ENCODE measurements at places on chromosomes 7 and 10.

DNA sequence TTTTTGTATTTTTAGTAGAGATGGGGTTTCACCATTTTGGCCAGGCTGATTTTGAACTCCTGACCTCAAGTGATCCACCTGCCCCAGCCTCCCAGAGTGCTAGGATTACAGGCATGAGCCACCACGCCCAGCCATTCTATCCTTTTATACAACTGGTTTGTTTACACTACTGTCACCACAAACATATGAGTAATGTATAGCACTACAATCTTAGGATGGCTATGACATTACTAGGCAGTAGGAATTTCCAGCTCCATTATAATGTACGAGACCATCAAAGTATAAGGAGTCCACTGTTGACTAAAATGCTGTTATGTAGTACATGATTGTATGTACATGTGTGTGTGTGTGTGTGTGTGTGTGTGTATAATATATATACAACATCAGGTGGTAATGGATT lies 1126.1 kb upstream of the LRRN3 start:
- DNase-seq = no peak

- DNase-seq = no peak
Observed at GRCh38 chr7:106270122-106270977, 14.4 kb downstream of the NAMPT start.

GRCh38 chr7:44063894-44064651 lies 1.3 kb downstream of the PGAM2 start:
- peak; percentile 48 for DNase-seq

DNA sequence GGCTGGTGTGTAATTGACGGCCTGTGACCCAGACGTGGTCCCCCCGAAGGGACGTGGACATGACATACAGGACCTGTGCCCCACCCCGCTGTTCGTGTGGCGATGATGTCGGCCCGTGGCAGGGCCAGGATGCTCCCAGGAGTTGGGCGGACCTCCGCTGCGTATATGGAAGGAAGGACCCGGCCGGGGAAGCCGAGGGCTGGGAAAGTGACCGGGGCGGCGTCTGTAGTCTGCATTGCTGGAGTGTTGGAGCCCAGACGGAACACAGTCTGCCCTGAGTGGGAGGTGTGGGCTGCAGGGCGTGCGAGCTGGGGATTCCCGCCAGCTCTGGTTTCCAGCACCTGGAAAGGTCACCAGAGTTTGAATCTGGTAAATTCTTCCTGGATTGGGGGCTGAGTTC lies 45.0 kb upstream of the FOXL3 start:
- DNase-seq = no peak

DNA sequence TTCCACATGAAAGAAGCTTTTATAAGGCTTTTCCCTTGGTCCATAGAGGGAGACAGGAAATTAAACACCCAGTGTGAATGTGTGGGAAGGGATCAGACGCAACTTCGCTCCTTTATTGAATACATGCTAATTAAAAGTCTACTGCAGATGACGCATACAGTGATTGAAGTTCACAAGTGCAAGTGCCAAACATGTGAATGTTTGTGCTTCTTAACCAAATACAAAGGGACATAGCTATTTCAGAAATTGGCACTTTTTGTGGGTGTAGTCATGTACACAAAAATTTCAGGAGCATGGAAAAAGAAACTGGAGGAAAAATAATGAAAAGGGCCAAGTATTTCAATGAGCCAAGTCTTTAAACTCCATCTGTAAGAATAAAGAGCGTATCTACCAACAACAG lies 283.7 kb downstream of the SKAP2 start:
- no peak for DNase-seq

DNA sequence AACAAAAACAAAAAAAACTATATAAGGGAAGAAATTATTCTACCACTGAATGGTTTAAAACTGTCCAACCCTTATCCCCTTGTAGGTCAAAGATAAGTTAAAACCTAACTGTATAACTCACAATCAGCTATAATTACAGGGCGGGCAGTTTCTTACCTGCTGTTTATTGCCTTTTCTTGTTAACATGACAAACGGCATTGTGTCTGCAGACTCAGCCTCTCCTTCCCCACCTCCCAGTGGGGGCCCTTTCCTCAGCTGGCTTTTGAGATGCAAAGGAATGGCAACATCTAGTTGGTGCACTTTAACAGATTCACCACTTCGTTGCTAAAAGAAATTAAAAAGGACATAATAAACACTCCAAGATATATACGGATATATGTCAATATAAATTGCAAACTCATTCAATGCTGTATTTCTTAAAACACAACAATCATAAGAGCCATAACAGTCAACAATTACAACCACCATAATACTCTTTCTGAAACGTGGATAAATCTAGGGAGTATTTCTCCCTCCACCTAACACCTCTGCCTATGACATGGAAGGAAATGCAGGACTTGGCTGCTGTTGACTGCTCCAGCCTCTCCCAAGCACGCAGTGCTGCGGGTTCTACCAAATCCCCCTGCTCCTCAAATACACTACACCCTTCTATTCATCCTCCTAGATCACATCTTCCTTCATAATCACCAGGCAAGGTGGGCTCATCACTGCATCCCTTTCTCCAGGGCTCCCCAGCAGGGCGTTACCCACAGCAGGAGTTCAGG lies 106.0 kb downstream of the UPF2 start:
- peak; percentile 14 for DNase-seq

DNA sequence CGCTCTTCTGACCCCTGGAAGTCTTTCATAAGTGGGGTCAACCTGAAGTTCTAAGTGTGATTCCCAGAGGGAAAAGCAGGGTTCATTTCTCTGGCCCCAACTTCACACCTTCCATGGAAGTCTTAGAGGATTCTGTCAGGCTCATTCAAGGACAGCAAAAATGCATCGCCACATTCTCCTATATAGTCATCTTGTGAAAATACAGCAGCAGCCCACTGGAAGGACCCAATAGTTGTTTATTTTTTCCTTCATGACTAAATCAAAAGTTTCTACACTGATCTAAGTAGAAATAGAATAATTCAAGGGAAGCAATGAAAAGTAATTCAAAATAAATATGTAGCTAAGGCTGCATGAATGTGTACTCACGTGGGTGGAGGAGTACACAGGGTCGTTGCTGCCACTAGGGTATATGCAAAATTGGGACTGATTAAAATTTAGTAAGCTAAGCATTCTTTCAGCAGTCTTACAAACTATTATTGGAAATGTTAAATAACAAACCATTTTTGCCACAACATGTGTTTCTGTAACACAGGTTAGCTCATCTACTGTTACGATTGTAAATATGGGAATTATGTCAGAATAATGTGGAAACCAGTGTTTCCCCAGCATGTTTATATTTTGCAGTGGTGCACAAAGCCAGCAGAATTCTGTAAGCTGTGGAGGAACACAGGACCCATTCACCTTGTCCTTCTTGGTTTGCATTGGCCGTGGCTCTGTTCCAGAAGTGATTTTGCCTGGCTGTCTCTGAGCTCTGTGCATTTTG lies 33.5 kb downstream of the EEPD1 start:
- no peak for DNase-seq

DNA sequence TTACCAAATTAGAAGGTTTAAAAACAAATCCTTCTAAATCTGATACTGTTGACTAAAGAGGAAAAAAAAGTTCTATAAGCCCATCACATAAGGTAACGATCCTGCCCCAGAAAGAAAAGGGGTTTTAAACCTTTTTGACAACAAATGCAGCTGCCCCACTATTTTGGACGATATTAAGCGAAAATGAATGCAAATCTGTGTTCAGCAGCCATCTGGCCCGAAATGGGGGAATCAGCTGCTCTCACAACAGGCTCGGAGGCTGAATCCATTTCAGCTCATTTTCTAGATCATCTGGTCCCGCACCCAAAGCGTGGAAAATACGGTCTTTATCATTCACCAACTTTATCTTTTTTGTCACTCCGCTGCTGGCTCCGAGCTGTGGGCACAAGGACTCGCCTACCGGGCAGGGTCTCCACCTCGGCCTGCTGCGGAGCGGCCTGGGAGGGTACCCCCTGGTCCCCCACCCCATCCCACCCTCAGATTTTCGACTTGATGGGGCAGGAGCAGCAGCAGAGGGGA lies 2.4 kb upstream of the EBF3 start:
- DNase-seq = no peak

DNA sequence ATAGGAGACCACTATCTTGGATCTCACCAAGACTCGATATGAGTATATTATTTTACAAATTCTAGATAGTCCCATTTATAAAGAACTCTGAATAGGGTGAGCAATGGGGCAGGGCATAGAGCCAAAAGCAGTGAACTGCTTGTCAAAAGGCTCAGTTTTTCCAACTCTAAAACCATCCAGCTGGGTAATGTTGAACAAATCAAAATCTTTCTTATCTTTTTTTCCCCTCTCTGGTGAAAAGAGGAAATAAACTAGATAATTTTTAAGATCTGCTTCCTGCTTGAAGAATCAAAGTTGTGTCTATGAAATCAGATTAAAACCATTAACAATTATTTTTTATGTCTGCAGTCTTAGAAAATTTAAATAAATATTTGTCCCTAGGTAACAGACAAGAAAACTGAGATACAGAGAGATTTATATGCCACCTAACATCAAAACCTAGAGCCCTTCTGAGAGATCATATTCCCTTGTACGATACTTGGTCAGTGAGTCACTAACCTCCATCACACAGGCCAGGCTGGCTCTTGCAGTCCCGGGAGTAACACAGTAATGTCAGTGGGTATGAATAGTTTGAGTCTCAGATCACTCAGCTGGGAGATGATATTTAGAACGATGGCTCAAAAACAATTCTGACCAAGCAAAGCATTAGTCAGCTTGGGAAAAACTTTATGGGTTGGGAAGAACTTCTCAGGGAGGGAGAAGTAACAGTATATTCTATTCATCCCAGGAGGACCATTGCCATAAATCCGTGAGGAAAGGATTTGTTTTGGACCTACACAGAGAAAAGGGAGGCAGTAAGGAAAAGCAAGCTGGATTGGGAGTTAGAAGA lies 178.8 kb downstream of the REEP3 start:
- no peak for DNase-seq

- no peak for DNase-seq
Observed at GRCh38 chr10:17206210-17206709, 4.8 kb upstream of the TRDMT1 start.

DNA sequence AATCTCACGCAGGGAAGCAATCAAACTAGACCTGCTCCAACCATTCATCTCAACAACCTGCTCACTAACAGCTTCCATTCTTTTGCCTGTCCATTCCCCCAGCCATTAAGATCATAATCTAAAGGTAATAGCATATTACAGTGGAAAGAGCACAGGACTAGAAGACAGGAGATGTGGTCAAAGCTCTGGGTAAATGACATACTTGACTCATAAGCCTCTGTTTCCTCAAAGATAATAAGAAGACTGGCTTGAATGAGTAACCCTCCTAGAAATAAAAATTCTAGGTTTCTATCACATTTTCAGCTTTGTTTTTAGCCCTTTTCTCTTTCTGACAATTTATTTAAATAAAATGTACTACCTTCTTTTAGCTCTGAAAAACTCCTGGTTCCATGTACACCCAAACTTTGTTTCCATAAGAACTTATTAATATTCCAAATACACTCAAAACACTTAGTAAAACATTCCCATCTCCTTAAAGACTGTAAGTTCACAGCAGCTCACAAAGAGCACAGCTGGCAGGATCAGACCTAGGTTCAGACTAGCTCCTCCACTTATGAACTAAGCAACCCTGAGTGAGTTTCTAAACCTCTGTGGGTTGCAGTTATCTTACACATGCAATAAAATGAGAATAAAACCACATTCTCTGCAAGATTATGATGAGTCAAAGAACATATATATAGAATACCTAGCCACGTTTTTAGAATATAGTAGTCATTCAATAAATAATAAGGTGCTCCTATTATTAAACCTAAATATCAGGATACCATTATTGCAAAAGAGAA lies 11.6 kb downstream of the FAM204A start:
- DNase-seq = no peak

DNA sequence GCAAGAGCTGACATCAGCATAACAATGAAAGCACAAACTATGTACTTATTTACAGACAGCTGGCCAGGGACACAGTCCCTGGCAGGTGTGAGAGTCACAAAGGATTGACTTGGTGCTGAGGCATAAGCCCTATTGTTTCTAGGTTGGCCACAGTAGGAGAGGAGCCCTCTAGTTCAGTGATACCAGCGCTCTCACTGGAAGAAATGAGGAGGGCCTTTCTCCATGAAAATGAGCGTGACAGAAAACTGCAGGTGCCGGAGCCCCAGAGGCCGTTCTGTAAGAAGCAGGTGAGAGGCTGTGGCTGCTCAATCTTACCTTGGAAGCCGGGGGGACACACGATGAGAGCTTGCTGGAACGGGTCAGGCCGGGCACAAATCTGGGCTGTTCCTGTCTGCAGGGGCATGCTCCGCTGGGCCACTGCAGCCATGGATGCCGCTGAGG lies 90.5 kb downstream of the CLEC2L start:
- peak; percentile 69 for DNase-seq

DNA sequence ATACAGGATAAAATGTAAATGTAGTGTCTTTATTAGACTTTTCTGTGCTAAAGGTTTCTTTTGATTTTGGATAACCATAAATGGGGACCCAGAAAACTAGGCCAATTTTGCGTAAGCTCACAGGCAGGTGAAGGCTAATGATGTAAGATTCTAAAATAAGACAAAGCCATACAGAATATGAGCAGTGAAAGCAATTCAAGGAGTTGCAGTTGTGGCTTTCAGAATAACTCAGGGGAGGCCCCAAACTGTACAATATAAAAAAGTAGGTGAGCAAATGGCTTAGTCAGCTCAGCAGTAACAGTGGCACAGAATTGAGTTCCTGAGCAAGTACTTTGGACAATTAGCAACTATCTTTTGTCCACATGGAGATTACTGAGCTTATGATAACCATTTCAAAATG lies 81.7 kb upstream of the NRP1 start:
- DNase-seq = no peak

DNA sequence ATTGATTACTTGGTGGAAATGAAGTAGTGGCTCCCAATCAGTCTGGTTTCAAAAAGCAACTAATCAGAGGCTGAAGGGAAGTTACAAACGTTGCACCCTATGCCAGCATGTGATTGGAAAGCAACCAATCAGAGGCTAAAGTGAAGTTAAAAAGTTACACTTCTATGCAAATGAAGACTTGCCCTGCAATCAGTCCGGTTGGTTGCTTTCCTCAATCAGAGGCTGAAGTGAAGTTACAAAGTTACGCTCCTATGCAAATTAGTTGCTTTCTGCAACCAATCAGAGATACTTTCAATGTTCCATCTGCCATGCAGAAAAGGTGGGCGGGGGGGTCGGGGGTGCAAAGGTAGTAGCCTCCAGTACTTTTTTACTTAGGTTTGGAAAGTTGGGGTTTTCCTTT lies 1077.1 kb downstream of the TYW1 start:
- DNase-seq = no peak

DNA sequence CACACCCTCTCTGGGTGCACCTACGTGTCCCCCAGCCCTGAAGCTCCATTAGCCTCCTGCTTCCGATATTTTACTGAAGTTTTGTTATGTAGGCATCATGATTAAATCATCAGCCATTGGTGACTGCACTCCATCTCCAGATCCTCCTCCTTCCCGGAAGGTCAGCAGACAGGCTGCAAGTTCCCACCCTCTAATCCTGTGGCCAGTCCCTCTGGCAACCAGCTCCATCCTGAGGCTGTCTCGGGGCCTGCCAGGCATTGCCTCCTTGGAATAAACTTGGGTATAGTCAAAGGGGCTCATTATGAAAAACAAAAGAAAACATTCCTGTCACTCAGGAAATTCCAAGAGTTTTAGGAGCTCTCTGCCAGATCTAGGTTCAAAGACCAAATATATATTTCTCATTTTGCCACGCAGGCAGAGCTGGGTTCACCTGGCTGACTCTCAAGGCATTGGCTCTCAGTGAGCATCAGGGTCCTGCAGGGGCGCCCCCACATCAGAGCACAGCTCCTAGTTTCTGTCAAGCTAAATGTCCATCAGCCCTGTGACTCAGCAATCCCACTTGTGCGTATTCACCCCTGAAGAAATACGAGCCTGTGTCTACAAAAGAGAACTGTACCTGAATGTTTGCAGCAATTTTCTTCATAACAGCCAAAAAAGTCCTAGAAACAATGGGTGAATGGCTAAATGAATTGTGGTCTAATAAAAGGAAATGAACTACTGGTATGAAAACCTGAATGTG lies 27.4 kb upstream of the TMEM72 start:
- DNase-seq = no peak
